ENCODE measurements at places on chromosomes 1 and 21.

DNA sequence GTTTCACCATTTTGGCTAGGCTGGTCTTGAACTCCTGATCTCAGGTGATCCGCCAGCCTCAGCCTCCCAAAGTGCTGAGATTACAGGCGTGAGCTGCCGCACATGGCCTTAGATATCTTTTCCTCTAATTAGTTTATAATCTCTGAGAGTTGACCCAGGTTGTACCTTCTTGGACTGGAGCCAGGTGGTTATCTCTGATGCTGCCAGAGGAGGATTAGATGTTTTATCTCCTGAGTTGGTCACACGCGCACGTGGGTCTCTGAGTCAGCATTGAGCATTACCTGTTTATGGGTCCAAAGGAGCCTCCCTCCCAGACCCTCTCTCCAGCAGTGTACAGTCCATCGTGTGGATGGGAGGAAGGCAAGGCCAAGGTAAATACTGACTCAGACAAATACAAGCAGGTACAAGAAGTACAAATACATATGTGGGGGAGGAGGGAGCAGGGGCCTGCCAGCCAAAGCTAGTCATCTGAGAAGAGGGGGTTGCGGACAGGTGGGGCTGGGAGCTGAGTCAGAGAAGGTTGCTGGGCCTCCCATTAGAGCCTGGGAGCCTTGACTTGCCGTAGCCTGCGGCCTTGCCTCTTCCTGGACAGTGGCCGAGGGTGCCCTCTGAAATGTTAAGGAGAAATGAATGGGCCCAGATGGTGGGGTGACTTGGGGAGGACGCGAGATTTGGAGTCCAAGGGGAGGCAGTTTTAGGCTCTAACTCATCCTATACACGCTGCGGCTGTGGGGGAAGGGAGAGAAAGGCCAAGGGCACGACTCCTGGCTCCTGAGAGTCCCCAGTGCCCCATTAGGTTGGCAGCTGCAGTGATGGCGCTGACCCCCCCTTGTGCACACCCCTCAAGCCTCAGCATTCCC is 13.1 kb downstream of the IL6R start:
- DNase-seq, result no peak

GRCh38 chr21:35423709-35424108 is 374.6 kb upstream of the RUNX1 start:
- DNase-seq, result no peak

DNA sequence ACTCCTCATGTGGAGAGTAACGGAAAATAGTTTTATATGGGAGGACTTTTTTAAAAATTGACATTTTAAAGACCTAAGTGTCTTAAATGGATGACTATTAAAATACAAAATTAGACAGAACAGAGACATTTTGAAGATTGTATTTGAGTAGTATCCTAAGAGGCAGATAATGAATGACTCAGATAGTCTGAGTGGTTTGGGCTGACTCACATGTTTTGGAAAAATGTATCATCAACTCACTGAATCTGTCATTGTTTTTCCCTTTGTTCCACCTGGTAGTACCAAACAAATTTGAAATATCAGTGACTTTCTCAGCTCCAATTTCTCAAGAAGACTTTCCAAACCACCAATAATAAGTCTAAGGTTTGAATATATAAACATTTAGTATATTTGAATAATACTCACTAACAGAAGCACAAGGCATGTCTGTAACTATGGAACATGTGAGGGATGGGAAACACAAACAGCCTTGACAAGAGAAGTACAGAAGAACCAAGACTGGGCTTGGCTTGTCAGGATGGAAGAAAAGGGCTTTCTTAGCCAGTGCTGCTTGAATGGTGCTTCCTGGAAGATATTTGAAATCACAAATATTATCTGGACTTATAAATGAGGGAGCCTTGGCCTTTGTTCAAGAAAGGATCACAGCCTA is 90.6 kb downstream of the SGIP1 start:
- DNase-seq, result no peak

DNA sequence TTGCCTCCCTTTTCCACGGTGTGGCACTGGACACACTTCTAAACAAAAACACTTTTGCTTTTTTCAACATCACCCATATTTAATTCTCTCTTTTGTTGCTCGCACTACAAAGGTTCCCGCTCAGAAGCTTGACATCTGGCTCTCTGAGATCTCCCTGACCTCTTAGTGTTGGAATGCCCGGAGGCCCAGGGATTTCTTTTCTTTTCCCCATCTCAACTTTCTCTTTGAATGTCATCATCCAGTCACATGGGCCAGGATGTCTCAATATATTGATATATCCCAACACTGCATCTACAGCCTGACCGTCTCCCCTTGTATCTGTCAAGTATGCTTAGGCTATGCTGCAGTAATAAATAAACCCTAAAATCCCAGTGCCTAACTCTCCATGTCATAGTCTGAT is 54.3 kb upstream of the DESI2 start:
- no peak for DNase-seq

- DNase-seq, result no peak
Observed at GRCh38 chr1:48810740-48811139, 34.0 kb upstream of the BEND5 start.

DNA sequence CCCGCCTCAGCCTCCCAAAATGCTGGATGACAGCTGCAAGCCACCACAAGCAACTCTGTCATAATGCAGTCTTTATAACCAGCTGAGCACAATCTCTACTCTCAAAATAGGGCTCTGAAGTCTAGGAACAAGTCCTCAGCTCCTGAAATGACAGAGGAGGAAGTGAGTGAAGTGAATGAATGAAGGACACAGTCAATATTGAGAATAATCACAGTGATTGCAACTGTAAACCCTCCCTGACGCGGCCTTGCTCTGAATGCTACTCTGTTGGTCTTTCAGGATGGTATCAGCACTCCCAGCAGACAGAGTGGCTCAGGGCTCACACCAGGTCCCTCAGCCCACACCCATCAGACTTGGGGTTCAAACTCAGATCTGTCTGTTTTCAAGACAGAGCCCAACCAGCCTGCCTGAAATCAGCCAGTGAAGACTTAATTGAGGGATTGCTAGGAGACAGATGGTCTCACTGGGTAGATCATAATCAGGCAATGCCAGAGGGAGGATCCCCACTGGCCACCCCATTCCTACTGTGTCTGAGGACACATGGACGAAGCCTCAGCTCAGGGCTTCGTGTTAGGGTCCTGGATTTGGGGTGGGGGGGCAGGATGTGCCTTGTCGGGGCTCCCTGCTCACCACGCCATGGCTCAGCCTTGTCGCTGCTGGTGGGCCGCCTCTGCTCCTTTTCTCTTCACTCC is 20.9 kb downstream of the RNF187 start:
- no peak for DNase-seq

DNA sequence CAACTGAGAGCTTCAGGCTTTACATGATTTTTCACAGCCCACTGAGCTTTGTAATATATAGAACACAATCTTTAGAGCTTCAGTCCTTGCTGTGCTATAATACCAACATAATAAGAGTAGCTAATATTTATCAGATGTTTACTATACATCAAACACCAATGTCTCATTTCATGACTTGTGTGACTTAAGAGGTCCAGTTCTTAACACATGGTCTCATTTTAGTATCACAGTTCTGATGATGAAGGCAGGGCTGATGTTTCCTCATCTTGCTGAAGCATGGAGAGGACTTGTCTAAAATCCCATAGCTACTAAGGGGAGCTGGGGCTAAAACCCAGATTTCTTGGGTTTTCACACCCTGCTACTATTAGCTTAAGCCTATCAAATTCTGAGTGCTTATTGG is 5.5 kb downstream of the MTR start:
- no peak for DNase-seq

- DNase-seq, result no peak
Observed at GRCh38 chr1:36966242-36966641, 68.1 kb downstream of the GRIK3 start.

DNA sequence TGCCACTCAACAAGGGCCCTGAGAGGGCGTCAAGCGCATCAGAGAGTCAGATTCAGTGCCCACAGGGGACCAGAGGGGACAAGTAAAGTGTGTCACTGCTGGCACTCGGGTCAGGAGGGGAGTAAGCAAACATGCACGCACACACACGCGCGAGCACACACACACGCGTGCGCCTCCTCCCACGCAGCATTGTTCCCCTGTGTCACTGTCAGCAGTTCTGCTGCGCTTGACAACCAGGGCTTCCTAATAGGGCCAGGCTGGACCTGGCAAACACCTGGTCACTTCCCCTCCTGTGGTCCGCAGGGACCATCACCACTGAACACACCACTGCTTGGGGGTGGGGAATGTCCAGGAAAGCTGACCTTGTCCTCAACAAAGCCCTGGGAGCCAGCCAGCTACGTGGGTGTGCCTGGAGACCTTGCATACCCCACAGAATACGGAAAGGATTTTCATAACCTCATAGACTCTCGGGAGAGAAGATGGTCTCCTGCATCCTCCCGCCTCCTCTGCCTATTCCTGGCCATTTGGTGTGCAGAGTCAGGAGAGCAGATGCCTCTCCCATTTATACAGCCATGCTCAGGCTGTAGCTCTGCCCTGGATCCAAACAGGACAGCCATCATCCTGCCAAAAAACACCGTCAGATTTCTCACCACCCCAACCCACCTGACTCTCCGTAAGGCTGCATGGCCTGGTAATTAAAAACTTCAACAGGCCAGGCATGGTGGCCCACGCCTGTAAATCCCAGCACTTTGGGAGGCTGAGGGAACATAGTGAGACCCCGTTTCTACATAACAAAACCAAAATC is 73.2 kb downstream of the SSBP3 start:
- no peak for DNase-seq

- DNase-seq, result no peak
Observed at GRCh38 chr1:34213956-34214355, 37.2 kb downstream of the C1orf94 start.

GRCh38 chr1:85195703-85196102 is 5.1 kb downstream of the SYDE2 start:
- DNase-seq, result no peak

- no peak for DNase-seq
Observed at GRCh38 chr1:32345289-32345827, 9.3 kb upstream of the MARCKSL1 start.

DNA sequence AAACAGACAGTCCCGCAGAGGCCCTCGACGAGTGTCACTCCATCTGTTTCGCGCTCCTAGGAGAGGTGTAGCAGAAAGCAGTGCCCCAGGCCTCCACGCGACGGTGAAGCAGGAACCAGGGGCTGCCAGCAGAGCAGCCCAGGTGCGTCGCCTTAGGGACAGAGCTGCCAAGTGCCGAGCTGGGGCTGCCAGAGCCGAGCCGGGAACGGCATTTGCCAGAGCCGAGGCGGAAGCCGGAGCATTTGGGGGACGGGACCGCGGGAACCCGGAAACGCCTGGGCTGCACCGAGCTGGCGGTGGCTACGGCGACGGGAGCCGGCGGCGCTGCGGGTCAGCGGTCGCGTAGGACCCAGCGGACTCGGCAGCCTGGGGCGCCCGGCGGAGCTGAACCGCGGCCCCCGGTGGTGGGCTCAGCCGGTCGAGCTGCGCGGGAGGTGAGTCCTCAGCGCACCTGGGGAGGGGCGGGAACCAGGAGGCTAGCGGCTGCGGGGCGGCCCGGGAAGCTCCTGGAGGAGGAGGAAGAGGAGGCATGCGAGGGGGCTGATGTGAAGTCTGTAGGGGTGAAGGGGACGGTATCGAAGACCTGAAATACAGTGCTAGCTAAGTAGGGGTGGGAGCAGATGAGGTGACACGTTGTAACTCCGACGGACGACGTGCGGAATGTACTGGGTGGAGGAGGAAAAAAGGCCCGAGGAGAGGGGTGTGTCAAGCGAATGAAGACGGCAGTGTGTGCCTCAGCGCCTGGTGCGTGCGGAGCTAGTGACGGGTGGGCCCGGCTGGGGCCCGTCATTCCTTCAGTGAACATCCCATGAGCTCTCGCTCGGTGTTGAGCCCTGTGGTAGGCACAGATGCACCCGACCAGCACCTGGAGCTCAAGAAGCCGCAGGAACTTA is at the start of gene SLC35A3:
Gene SLC35A3 (plus strand): TSS at position 268 of the 893 bp plus-strand sequence. CDS start 23,559 bp downstream, outside the sequence.
- peak; percentile 77 for DNase-seq

Measured in activated T-cell treated with anti-CD3 and anti-CD28 coated beads for 24 hours (primary cell).